Progenitor cell of endocrine pancreas (in vitro differentiated cells): ENCODE measurements at places on chromosomes 11 and 22. TPM values are rescaled to one million over a fixed set of nuclear protein-coding genes. Genes with fewer than 3 reads are reported as not detected.

DNA sequence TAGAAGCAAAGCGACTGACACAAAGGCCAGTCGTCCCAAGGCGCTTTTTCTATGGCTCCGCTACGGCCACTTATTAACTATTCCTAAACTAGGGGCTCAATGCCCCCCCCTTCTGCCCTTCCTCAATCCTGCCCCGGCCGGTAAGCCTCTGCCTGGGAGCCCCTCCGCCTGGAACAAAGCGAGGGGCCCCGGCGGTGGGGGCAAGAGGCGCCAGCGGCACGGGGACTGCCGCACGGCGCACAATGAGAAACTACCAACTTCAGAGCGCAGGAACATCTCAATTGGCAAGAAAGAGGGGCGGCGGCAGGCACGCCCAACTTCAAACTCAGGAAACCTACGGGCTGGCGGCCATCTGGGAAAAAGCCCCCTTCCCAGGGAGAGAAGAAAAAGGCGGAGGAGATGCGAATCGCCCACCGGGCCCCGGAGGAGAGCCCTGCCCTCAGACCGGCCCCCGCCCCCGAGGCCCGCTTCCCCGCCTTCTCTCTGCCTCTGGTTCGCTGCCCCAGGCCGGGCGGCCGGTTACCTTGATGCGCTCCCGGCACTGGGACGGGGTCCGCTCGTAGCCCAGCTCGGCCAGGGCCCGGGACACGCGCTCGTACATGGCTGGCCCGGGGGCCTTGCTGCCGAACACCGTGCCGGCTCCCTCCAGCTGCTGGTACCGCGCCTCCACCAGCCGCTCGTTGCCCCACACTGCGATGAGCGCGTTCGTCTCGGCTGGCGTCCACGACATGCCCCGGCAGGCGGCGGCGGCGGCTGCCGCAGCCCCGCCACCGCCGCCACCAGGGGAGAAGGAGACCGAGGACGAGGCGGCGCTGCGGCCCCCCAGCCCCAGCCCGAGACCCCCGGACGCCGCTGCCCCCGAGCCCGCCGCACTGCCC, 619 bp downstream of the MSANTD2 start:
- H3K27ac ChIP-seq = peak overlapping the region; percentile 96
- no peaks in the 10 kb centered on the region for H3K27me3 ChIP-seq
- no peaks in the 10 kb centered on the region for H3K36me3 ChIP-seq
- peaks cover 13% of the 10 kb centered on the region for H3K4me1 ChIP-seq
- peak; percentile 34 for DNase-seq

The TRIM29 gene
- 0.33 TPM in 1 of 2 replicates, not detected in the other for total RNA-seq

GRCh38 chr11:79110796-79111195, 330.0 kb downstream of the TENM4 start:
- H3K27me3 ChIP-seq = no peaks in the 10 kb centered on the region
- peaks cover 2% of the 10 kb centered on the region for H3K36me3 ChIP-seq
- no peak for DNase-seq
- no peak overlapping the region for H3K4me3 ChIP-seq

GRCh38 chr22:45575607-45576272, 73.1 kb downstream of the FBLN1 start:
- no peaks in the 10 kb centered on the region for H3K4me1 ChIP-seq
- DNase-seq = no peak
- no peaks in the 10 kb centered on the region for H3K27me3 ChIP-seq
- H3K36me3 ChIP-seq = peaks cover 6% of the 10 kb centered on the region

DNA sequence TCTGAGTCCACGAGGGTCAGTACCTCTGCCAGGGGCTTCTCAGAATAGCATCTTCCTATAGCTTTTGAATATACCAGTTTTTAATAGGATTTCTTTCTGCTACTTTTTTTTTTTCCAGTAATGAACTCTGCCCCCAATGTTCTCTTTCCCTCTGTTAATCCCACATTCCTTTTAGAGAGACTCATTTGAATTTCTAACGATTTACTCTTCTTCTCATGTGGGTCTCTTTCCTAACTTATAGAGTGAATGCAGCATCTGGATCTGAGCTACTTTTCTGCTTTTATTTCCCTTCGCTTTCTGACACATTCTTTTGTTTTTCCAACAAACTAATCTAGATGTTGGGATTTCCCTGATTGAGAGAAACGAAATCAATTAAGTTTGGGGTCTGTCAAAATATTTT, 71.4 kb downstream of the INSC start:
- no peaks in the 10 kb centered on the region for H3K4me1 ChIP-seq
- no peak overlapping the region for H3K27ac ChIP-seq
- no peaks in the 10 kb centered on the region for H3K36me3 ChIP-seq
- H3K4me3 ChIP-seq = no peak overlapping the region
- no peak for DNase-seq
- peaks cover 4% of the 10 kb centered on the region for H3K27me3 ChIP-seq
